ENCODE measurements at places on chromosomes 6 and 20. TPM values are rescaled to one million over a fixed set of nuclear protein-coding genes. Genes with fewer than 3 reads are reported as not detected.

DNA sequence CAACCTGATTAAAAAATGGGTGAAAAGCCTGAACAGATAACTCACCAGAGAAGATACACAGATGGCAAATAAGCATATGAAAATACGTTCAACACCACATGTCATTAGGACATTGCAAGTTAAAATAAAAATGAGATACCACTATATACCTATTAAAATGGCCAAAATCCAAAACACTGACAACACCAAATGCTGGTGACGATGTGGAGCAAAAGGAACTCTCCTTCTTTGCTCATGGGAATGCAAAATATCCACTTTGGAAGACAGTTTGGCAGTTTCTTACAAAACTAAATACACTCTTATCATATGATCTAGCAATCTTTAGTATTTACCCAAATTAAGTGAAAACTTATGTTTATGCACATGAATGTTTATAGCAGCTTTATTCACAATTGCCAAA is 100.5 kb upstream of the ARID1B start:
- H3K27ac ChIP-seq: no peak overlapping the region
- H3K4me3 ChIP-seq: no peak overlapping the region
- DNase-seq: no peak
- H3K36me3 ChIP-seq: peaks cover 2% of the 10 kb centered on the region

DNA sequence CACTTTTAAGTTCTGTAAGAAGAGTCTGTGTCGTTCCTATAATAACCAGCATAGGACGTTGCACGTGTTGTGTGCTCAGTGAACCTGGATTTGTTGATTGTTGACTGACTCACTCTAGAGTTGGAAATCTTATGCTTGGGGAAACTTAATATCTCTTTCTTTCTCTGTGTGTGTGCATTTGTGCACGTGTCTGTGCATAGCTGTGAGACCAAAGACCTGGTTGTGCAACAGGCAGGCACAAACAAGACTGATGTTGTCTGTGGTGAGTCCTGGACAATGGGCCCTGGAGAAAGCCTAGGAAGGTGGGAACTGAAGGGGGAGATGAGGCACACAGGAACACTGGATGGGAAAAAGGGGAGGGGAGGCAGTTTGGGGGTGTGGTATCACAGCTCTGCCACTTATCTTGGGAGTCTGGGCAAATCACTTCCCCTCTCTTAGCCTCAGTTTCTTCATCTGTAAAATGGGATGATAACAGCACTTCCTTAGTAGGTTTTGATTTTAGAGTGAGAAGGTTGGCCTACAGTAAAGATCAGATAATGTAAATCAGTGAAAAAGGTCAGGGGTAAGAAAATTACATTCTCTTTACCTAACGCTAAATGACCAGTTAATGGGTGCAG is 8.4 kb downstream of the CD40 start:
- no peaks in the 10 kb centered on the region for H3K4me1 ChIP-seq
- peaks cover 34% of the 10 kb centered on the region for H3K27me3 ChIP-seq
- DNase-seq: no peak
- no peak overlapping the region for H3K27ac ChIP-seq

- H3K27ac ChIP-seq: no peak overlapping the region
- no peak overlapping the region for H3K4me3 ChIP-seq
- no peaks in the 10 kb centered on the region for H3K4me1 ChIP-seq
- H3K27me3 ChIP-seq: no peaks in the 10 kb centered on the region
- no peak for DNase-seq
These were observed 33.0 kb downstream of the FRMD1 start for GRCh38 chr6:168045706-168046620.

GRCh38 chr6:25889877-25890853 is 16.1 kb upstream of the SLC17A3 start:
- H3K4me3 ChIP-seq: no peak overlapping the region
- H3K4me1 ChIP-seq: no peaks in the 10 kb centered on the region
- H3K27ac ChIP-seq: no peak overlapping the region
- no peaks in the 10 kb centered on the region for H3K27me3 ChIP-seq
- H3K36me3 ChIP-seq: no peaks in the 10 kb centered on the region

GRCh38 chr6:44064089-44064947 is 62.9 kb downstream of the MRPL14 start:
- no peaks in the 10 kb centered on the region for H3K4me1 ChIP-seq
- H3K27ac ChIP-seq: no peak overlapping the region
- H3K27me3 ChIP-seq: no peaks in the 10 kb centered on the region
- no peaks in the 10 kb centered on the region for H3K36me3 ChIP-seq

GRCh38 chr6:68651011-68651985 is 16.2 kb downstream of the ADGRB3 start:
- H3K4me3 ChIP-seq: no peak overlapping the region
- H3K4me1 ChIP-seq: peaks cover 4% of the 10 kb centered on the region
- DNase-seq: no peak
- no peaks in the 10 kb centered on the region for H3K27me3 ChIP-seq
- no peaks in the 10 kb centered on the region for H3K36me3 ChIP-seq
- no peak overlapping the region for H3K27ac ChIP-seq

GRCh38 chr6:40185486-40185885 is 251.2 kb upstream of the MOCS1 start:
- peaks cover 12% of the 10 kb centered on the region for H3K4me1 ChIP-seq
- H3K36me3 ChIP-seq: peaks cover 18% of the 10 kb centered on the region
- H3K27ac ChIP-seq: no peak overlapping the region
- peaks cover 5% of the 10 kb centered on the region for H3K27me3 ChIP-seq
- DNase-seq: no peak

DNA sequence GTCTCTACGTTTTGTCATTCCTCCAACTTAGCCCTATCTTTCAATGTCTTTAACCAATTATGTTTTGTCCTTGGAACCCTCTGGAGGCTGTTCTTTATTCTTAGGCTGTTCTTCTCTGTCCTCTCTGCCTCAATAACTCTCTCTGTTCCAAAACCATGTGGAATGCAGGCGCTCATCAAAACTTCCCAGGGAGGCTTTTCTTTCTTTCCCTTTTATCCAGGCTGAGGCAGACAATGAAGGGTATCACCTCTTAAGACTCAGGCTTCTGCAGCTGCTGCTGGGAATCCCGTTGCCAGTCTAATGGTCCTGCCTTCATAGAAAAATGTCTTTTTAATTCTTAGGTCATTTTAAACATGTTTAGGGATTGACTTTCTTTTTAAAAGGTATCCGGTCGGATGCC is 544.7 kb downstream of the CDH26 start:
- no peak for DNase-seq
- H3K4me3 ChIP-seq: no peak overlapping the region
- no peaks in the 10 kb centered on the region for H3K36me3 ChIP-seq
- no peak overlapping the region for H3K27ac ChIP-seq

DNA sequence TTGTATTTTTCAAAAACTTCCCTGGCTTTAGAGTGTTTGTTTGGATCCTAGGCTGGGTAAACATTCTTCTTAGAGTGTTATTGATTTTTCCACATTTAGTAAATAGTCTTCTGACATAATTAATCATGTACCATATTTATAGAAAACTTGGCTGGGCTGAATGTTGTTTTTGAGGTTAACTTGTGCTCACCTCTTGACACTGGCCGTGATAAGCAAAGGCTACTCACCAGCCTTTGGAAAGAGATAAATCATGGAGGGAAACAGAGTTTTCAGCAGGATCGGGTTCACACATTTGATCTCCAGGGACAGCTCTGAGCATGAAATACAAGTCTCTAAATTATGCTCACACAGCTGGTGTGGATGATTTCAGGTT is 6.2 kb upstream of the CD93 start:
- peaks cover 2% of the 10 kb centered on the region for H3K27me3 ChIP-seq
- no peak overlapping the region for H3K4me3 ChIP-seq
- peaks cover 7% of the 10 kb centered on the region for H3K4me1 ChIP-seq
- H3K36me3 ChIP-seq: no peaks in the 10 kb centered on the region
- no peak for DNase-seq

Gene RIPPLY2
- 0.66 TPM for total RNA-seq

Measured in neural crest cell (in vitro differentiated cells).